ENCODE measurements at places on chromosomes 3 and 15.
A peak's percentile ranks its signal among the peaks of the same experiment; 100 is the strongest.

DNA sequence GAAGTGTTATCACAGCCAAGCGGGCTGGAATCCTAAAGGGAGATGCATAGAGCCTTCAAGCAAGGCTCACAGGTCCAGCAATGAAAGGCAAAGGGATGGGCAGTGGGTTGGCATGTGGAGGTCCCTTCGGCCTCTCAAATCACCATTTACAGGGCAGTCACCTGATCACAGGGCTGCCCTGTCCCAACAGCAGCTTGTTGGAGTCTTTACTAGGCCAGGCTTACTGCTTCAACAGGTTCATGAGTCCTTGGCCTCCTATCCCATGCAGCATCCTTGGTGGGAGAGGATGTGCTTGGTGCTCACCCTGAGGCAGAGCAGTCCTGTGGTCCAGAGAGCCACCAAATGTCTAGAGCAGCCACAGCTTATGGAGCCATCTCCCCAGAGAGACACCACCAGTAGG, 24.2 kb upstream of the SKOR1 start:
- DNase-seq = no peak

DNA sequence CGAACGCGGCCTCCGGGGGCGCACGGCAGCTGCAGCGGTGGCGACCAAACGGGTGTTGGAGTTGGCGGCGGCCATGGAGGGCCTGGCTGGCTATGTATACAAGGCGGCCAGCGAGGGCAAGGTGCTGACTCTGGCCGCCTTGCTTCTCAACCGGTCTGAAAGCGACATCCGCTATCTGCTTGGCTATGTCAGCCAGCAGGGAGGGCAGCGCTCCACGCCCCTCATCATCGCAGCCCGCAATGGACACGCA, 725 bp downstream of the FEM1B start:
- peak; percentile 65 for DNase-seq

- DNase-seq = no peak
Observed at GRCh38 chr15:93358166-93359059, 269.4 kb upstream of the RGMA start.

GRCh38 chr3:45792036-45792435, 4.3 kb downstream of the SLC6A20 start:
- no peak for DNase-seq

- DNase-seq = peak; percentile 47
Observed at GRCh38 chr3:10263646-10264363, 15.5 kb downstream of the TATDN2 start.

DNA sequence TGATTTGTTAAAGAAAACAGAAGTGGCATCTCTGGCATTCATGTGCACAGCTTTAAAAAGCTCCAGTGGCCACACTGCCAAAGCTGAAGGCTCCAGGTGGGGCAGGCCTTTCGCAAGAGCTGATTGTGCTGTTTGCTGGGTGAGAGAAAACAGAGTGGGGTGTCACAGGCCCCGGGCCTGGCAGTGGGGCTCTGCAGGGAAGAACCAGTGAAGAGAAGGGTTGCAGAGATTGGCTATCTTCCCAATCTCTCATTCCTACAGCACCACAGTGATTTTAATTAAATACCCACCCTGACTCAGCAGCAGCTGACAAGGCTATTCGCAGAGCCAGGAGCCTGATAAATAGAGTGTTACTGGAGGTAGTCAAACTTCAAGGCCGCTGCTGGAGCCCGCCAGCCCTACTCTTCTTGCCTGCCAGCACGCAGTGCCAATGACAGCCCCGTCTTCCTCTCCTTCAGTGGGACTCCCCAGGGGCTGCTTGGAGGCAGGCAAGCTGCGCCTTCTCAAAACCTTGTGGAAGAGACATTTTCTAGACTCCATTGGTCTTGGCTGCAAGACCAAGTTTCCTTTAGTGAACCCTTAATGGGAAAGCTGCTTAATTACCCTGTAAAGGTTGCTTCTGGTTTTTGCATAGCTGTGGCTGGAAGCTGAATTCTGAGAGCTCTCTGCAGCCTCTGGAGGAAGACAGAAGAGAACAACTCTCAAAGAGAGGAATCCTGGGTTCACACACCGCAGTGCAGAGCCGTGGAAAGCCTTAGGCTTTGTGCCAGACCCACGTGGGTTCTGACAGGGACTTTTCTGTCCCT, 225.8 kb upstream of the SLCO3A1 start:
- DNase-seq = no peak

- DNase-seq = no peak
Observed at GRCh38 chr3:6654670-6655069, 206.2 kb upstream of the GRM7 start.

- no peak for DNase-seq
Observed at GRCh38 chr3:177554895-177555759, 357.8 kb upstream of the TBL1XR1 start.

DNA sequence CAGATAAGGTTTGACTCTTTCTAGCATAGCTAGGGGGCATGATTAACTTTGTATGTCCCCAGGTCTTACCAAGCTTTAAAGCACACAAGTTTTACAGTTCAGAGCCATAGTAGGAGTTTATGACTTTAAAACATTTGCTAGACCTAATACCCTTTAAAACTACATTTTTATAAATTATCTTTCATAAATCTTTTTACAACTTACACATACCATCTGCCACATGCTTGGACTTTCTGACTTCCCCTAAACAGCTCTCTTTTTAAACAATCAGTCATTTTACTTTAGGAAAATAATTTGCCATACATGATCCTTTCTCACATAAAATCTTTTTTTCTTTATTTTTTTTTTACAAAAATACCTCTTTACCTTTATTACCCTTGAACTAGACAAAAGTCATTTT, 735.3 kb upstream of the CADM2 start:
- DNase-seq = no peak

DNA sequence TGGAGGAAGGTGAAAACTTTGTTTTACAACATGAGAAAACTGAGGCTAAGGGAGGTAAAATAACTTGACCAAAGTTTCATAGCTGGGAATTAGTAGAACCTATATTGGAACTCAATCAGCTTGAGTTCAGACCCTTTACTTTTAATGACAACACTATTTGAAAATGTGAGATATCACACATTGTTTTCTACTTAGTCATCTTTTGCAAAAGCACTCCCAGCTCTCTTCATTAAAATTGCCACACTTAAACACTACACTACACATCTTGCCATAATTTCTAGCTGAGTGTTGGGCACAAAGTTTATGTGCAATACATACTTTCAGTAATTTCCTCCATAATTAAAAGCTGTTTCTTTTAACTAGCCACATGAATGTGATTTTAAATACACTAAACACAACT, 230.4 kb upstream of the DCBLD2 start:
- no peak for DNase-seq

DNA sequence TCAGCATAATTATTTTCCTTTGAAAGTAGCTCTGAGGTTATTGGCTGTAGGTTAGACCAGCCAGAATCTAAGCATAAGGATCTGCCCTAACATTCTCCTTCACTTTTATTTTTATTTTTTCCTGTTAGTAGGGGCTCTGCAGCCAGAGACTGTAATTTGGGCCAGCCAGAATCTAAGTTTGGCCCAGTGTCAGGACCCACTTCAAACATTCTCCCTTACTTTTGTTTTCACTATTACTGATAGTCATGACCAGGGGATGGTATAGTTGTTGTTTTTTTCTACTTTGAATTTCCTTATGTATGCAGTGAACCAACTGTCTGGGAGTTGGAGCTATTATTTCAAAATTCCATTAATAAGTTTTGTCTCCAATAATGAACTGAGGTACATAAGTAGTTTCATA, 121.0 kb upstream of the MBNL1 start:
- DNase-seq = no peak

DNA sequence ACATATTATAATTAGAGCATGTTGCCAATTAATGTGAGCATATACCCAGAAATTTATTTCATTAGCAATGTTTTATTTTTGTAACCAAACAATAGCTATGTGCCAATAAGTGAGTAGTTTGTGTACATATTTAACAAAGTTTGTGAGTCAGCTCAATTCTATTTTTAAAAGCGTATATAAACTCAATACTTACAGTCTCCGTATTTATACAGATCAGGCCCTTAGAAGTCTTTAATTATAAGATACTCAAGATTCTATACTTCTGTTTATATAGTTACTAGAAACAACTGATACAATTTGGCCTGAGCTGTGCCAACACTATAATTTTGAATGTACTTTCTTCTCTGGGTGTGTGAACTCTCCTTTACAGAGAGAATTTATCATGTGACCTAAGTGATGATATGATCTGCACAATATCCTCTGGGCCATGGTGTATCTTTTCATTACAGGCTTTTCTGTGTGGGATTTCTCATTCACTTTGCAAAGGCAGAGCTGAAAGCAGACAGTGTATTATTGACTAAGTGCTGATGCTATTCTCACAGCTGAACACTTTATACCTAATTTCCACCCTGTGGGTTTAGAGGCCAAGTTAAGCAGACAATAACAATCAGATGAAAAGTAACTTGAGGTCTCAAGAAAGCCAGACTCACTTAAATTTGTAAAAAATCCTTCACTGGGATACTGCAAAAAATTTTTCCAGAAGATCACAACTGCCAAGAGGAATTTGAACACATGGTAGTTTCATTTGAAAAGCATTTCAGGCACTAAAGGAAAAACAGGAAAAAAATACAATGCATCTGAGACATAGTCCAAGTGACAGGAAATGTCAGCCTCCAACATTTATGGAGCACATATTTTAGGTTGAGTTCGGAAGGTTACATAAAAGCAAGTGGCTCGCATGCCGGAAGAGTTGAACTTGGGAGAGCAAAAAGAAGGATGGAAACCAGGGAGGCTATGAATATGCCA, 277.9 kb upstream of the SEMA6D start:
- DNase-seq = no peak

DNA sequence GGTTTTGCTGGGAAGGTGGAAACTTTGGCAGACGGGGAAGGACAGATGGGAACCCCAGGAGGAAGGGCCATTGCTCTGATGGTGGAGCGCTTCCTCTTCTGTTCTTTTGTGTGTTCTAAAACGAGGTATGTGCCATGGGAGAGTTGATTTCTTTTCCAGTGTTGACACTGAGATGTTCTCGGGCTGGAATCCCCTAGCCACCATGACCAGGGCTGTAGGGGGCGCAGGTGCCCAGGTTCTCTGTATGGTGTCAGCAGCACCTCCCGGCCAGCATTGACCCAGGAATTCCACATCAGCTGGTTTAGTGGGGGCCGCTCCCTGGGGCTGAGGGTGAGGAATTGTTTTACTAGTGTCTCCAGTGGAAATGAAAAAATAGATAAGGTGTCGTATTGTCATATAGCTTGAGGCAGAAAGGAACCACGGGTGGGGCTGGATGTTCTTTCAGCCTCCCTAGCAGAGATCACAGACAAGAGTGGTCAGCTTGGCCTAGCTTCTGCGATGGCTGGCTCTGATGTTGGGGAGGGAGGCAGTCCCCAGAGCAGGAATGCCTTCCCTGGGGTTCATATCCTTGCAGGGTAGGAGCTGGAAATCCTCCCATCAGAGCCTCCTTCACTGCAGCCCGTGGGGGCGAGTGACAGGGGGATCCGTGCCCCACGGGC, 34.2 kb upstream of the ACAD9 start:
- no peak for DNase-seq

GRCh38 chr15:48248414-48248813, 42.3 kb downstream of the SLC12A1 start:
- no peak for DNase-seq

DNA sequence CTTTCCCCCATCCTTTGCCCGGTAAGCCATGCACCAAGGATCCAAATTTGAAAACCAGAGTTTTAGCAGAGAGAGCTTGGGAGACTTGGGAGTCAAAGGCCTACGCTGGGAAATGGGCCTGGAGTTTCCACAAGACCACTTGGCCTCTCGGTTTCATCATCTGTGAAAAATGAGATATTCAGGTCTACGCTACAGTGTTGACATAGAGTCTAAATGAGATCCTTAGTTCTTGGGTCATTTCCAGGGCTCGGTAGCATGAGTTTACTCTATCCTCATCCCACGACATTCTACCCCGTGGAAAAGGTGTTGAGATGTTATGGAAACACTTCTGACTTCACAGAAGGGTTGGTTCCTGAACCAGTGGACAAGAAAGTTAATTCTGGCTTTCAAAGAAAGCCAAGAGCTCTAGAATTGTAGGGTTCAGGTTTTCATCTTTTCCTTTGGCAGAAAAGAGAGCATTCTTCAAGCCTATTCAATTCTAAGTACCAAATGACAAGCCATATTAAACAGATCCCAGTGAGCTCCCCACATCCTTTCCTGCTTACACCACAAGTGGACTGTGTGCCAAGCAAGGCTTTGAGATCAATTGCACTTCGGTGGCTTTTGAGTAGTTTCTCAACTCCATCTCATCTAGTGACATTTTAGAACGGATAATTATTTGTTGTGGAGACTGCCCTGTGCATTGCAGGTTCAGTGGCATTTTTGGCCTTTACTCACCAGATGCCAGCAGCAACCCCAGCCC, 219.7 kb downstream of the SLCO3A1 start:
- no peak for DNase-seq

- DNase-seq = no peak
Observed at GRCh38 chr3:37910671-37911400, 49.2 kb downstream of the CTDSPL start.

- DNase-seq = no peak
Observed at GRCh38 chr3:12275974-12276650, 12.8 kb upstream of the PPARG start.

- DNase-seq = no peak
Observed at GRCh38 chr3:189508784-189509501, 122.2 kb upstream of the TP63 start.

DNA sequence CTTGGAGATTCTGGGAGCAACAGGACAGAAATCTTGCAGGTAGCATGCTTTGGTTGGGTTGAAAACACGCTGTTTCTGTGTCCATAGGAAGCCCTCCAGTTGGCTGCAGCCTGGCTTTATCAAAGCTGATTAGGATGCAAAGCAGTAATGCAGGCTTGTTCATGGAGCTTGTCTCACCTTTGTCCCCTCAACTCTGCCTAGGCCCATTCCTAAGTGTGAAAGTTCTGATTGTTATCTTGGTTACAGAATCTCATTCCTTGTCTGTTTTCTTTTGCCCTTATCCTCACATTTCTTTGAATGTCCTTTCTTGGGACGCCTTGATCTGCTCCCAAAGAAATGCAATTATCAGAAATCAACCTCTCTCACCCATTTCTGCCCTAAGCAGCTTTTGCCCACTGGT, 83.5 kb downstream of the IL20RB start:
- no peak for DNase-seq

DNA sequence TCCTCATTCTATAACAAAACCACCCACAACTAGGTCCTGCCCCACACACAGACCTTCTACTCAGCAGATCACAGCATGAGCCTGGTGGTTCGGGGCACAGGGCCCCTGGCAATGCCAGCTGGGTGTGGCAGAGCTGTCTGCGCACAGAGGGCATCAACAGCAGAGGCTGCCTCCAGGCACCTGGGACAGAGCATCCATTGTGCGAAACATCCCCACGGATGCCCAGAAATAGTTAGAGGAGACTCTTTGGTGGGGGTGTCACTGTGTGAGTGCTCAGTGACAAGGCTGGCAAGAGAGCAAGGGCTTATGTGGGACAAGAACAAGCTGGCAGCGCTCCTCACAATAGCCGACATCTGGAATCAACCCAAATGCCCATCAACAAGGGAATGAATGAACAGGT, 487.4 kb upstream of the PROK2 start:
- no peak for DNase-seq

- no peak for DNase-seq
Observed at GRCh38 chr3:113606539-113607218, 74.3 kb downstream of the SIDT1 start.
